Uterus (tissue), 4 donors: ENCODE measurements at places on chromosomes 12 and 14. TPM values are rescaled to one million over a fixed set of nuclear protein-coding genes. Genes with fewer than 3 reads are reported as not detected.

GRCh38 chr12:23029185-23029584 lies 404.2 kb downstream of the ETNK1 start:
- DNase-seq: no peak

GRCh38 chr14:92958373-92959188 lies 35.6 kb downstream of the CHGA start:
- no peak for DNase-seq

Gene HAL
- total RNA-seq: not detected

Gene A2ML1
- total RNA-seq: 1.0 TPM

DNA sequence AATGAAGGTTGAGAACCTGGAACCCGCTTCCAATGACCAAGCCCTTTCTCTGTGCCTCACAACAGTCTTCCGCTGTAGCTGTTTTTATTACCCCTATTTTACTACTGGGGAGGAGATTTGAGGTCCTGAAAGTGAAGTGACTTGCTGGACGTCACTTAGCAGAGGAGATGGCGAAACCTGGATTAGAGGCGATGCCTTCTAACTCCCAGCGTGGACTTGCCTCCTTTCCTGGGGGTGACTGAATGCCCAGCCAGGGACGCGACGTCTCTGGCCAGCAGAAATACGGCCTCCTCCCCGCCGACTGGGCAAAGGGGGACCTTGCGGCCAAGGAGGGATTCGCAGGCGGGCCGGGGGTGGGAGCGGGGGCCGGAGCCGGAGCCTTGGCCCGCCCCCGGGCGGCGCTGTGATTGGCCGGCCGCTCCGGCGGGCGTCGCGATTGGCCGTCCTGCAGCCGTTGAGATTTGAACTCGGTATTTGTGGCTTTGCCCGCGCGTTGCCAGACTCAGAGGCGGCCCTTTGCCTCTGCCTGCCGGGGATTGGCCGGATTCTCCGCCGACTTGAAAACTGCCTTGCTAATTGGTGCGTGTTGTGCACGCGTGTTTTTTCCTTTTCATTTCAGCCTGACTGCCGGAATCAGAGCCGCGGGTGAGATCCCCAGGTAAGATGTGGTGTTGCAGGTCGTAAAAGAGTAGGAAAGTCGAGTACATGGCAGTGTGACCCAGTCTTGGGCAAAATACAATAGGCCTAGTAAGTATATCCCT lies at the start of gene NCAPD2:
NCAPD2 (plus strand) TSS at position 606 of the 761 bp plus-strand sequence. CDS start 997 bp downstream, outside the sequence.
- DNase-seq: peak; percentile 92

- no peak for DNase-seq
Observed at GRCh38 chr12:108683906-108684556, 47.3 kb downstream of the CORO1C start.

- DNase-seq: no peak
Observed at GRCh38 chr12:57832966-57833365, 13.6 kb downstream of the CTDSP2 start.

Gene RPL10L
- total RNA-seq: not detected

- DNase-seq: no peak
Observed at GRCh38 chr14:20356422-20356821, 13.0 kb downstream of the PARP2 start.

- DNase-seq: peak; percentile 70
Observed at GRCh38 chr12:14774906-14775635, 28.2 kb downstream of the WBP11 start.

GRCh38 chr12:3225154-3225795 lies 148.1 kb downstream of the TSPAN9 start:
- no peak for DNase-seq

- DNase-seq: no peak
Observed at GRCh38 chr12:101491329-101491728, 16.2 kb downstream of the SPIC start.

Gene LACRT
- total RNA-seq: not detected

Gene HOXC6
- not detected for total RNA-seq

GRCh38 chr14:48726080-48726642 lies 860.0 kb downstream of the RPS29 start:
- DNase-seq: no peak

Gene NOVA1
- 13.1 TPM for total RNA-seq
